Mucosa of gallbladder (tissue), 1 donor: ENCODE measurements at places on chromosomes 16 and 17. TPM values are rescaled to one million over a fixed set of nuclear protein-coding genes. Genes with fewer than 3 reads are reported as not detected.

DNA sequence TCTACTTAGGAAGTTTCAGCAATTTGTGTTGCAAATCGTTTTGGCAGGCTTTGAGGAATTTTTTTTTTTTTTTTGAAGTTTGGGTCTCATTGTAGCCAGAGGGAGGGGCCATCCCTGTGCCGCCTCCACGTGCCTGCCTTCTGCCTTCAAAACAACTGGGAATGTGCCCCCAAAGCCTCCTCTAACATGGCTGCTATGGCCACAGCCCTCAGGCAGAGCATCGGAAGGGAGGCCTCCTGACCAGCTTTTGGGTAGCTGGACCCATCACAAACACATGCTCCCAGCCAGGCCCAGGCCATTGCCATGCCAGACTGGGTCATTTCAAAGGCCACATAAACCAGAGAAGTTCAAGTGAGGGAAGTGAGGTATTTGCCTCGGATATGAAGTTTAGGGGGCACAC lies 21.5 kb downstream of the C16orf82 start:
- DNase-seq = no peak

- no peak for DNase-seq
These were observed 389 bp downstream of the DUS1L start for GRCh38 chr17:82065193-82065637.

DNA sequence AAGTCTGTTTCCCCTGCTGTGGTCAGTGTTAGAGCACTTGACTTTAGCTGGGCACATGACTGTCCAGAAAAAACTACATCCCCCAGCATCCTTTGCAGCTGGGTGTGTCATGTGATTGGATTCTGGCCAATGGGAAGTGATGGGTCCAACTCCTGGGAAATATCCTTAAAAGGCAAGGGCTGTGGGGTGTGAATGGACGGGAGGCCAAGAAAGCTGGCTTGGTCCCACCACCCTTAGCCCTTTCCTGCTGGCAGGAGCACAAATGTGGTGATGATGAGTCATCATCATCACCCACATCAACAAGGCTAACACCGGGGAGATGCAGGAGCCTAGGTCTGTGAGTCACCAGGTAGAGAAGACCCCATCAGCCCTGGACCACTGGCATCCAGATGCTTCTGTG lies 341.7 kb downstream of the C16orf95 start:
- DNase-seq = no peak

DNA sequence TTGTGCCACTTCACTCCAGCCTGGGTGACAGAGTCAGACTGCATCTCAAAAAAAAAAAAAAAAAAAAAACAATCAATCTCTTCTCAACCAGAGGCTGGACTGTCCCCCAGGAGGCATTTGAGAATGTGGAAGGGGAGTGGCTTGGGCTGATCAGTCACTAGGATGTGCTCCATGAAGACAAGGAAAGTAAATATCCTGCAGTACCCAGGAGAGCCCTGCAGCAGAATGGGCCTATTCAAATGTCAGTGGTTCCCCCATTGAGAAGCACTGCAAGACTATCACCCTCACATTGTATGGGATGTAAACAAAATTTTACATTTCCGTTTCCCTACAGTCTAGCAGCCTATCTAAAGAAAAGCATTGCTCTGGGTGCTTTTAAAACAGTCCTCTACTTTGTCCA lies 70.3 kb downstream of the DNAH9 start:
- DNase-seq = no peak

DNA sequence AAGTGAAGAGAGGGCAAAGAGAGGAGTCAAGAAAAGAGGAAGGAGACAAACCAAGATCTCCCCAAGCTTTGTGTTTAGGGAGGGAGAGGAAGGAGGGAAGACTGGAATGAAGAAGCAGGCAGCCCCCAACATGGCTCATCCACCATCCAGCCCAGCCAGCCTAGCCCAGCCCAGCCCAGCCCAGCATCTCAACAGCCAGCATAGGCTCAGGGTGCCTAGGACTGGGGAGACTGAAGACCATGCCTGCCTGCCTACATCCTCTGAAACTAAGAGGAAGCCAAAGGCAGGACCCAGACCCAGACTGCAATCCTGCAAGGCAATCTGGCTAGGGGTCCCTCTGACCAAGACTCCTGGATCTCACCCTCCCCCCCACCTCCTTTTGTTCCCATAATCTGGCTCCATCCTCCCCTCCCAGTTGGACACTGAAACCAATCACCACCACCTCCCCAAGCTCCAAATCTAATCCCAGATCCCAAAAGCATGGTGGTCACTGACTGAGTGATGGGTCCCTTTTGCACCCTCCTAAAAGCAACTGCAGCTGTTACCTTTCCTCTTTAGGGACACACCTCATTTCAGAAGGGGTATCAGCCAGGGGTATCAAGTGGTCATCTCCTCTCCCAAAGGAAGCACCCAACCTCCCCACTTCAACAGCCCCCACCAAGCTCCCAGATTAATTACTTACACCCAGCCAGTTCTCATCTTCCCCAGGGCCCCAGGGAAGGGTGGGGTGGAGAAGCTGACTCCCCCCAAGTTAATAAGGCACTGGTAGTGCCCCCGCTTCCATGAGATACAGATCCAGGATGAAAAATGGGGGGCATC lies 1.2 kb downstream of the HDAC5 start:
- DNase-seq = no peak

DNA sequence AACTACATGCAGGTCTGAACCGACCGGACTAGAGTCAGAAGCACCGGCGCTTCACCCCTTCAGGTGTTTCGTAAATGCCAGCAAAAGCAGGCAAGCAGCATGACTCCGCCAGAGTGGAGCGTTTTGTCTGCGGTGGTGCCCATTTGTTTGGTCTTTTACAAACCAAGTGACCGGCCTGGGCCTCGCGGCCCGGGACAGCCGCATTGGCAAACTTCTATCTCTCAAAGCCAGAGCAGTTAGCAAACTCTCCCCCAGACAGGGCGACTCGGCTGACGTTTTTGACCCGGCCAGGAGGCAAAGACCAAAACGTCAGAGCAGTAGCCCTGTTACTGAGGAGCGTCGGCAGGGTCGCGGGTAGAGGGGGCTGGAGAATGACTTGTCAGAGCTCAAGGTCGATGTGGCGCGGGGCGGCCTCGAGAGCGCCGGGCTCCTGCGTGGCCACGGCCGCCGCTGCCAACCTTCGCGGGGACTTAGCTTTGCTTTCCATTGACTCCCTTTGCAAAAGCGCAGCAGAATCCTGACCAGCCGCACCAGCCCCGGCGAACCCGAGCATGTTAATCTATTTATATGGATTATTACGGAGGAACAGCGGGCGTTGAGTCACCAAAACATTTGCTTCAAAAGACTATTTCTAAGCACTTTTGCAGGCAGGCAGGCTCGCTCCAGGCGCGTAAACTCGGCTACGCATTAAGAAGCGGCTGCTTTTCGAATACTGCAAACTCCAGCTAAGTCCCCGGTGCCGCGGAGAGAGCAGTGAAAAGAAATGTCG lies 763 bp upstream of the SOX9 start:
- no peak for DNase-seq

- no peak for DNase-seq
These were observed 20.8 kb upstream of the CLEC18C start for GRCh38 chr16:70152578-70153302.

DNA sequence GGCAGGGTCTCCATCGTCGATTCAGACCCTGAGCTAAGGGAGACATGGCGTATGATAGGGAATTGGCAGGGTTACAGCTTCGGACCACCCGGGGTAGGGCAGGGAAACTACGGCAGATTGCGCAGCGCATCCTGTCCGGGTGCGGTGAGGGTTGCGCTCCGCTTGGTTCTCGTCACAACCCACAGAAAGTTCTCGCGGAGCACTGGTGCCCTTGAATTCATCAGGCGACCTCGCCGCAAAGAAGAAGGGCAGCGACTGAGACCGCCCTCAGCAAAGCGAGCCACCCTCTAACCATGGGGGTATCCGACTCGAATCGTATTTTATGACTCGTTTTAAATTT lies 1.2 kb downstream of the HS3ST3B1 start:
- no peak for DNase-seq

DNA sequence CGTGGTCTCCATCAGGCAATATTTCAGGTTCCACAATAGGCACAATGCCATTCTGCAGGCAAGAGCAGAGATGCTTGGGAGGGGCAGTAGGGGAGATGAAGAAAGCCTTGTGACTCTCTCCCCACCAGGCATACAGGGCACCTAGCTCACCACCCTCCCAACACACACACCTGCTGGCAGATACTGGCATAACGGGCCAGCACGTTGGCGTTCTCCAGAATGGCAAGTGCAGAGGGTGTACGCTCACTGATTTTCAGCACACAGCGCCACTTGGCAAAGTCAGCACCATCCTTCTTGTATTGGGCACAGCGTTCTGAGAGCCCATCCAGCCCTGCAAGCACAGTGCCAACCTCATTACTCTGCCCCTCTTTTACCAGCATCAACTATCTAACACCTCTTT lies 2.2 kb downstream of the ALDOC start:
- no peak for DNase-seq

GRCh38 chr16:5604770-5605169 lies 507.2 kb upstream of the EEF2KMT start:
- peak; percentile 11 for DNase-seq

GRCh38 chr16:24955975-24956731 lies 59.0 kb downstream of the ARHGAP17 start:
- no peak for DNase-seq

GRCh38 chr17:50421308-50422051 lies 4.5 kb upstream of the ACSF2 start:
- DNase-seq = no peak

GRCh38 chr16:65743558-65743957 lies 621.7 kb upstream of the CDH11 start:
- DNase-seq = no peak

- no peak for DNase-seq
These were observed 679.5 kb downstream of the KCNJ2 start for GRCh38 chr17:70848785-70849184.

CDH5 gene
- 23.0 TPM for total RNA-seq

PRSS36 gene
- 5.7 TPM for total RNA-seq

CSF3 gene
- not detected for total RNA-seq

NDRG4 gene
- total RNA-seq = 5.6 TPM

GCGR gene
- 0.20 TPM for total RNA-seq

KRT24 gene
- 0.17 TPM for total RNA-seq

ARHGDIG gene
- 2.6 TPM for total RNA-seq

KRT40 gene
- not detected for total RNA-seq
